ENCODE measurements at places on chromosomes 5 and 9.

GRCh38 chr5:138111937-138112336 is 27.3 kb downstream of the NME5 start:
- no peak for DNase-seq

GRCh38 chr9:32292611-32293010 is 91.8 kb upstream of the ACO1 start:
- no peak for DNase-seq

DNA sequence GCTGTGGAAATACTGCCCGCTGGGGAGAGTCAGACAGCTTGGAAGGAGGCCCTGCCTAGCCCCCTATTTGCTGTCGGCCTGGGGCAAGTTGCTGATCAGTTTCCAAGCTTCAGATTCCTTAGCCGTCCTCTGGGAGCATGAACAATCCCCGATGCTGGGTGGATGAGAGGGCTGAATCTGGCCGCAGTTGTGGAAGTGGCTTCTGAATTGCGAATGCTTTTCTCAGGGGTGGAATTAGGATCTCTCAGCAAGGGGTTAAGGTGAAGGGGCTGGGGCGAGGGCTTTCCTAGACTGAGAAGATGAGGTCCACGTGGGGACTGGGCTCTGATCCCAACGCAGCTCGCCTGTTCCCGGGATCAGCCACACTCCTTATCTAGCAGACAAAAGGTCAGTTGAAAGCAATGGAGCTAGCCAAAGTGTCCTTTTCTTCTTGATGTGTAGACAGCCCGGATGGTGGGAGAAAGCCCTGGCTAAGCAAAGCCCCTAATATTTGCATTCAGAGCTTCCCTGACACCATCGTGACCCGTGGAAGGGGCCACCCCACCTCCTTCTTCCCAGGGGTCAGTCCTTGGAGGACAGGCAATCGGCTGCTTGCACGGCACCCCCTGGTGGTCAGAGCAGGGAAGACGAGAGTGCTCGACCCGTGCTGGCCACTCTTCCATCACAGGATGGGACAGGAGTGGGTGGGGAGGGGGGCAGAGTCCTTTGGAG is 54.9 kb downstream of the COL15A1 start:
- no peak for DNase-seq

DNA sequence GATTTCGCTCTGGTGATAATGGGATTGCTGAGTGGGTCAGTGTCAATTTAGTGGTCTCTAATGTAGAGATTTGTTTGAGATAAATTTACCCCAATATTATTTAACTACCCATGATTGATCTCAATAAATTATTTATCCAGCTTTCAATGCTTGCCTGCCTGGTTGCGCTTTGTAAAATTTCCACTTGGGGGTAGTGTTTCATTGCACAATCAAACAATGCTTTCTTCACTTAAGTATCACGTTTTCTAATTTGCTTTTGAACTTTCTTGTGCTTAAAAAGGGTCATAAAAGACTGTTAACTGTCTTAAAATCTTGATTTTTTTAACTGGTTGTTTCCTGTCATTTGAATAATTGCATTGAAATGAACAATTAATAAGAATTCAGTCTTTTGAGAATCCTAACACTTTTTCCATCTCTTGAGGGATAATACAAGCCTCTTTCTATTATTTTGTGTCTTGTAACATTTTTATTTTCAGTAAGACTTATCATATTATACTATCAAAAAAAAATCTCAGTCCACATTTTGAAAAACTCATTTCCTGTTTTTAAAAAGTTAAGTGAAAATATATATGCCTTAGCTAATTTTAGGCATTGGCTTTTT is 18.7 kb downstream of the HSD17B4 start:
- DNase-seq: no peak

- DNase-seq: no peak
Measured at GRCh38 chr9:123686131-123686828, 243.6 kb downstream of the DENND1A start.

- no peak for DNase-seq
Measured at GRCh38 chr9:87199278-87199677, 252.0 kb upstream of the GAS1 start.

- DNase-seq: no peak
Measured at GRCh38 chr5:174911118-174911517, 186.7 kb downstream of the MSX2 start.

GRCh38 chr9:105047742-105048041 is 119.7 kb upstream of the ABCA1 start:
- DNase-seq: no peak

DNA sequence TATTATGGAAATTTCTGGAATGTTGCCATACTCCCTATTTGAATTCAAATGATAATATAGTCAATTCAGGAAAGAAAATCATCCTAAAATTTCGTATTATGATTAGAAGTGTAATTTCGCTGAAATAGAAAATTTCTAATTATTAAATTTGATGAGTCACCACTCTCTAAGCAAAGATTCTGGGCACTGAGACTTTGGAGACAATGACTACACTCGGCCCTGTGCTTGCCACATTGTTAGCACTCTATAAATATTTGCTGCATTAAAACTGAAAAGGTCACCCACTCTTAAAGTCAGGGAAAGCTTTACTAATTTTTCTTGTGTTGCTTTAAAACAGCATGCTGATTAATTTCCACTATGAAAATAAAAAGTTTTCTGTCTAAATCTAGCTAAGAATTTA is 240.3 kb downstream of the TLE4 start:
- DNase-seq: no peak
